ENCODE measurements at places on chromosomes 6 and 20.

DNA sequence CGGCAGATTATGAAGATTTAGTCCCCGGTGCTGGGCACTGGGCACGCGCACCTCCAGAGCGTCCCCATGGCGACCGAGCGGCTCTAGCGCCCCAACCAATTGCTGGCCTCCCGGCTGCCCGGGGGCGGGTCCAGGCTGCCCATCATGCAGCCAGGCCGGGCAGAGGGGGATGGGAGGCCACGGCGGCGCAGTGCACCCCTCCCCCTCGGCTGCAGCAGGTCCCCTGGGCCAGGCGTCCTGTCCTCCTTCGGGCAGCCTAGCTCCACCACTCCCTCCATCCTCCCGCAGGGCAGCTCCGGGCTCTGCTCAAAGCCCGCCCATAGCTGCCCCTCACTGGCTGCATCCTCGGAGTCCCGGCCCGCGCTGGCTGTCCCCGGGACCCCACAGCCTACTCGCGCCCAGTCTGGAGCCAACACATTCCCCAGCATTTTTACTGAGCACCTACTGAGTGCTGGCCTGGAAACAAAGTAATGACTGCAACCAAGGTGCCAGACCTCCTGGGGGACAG, 99.4 kb downstream of the ASXL1 start:
- peak; percentile 89 for DNase-seq

DNA sequence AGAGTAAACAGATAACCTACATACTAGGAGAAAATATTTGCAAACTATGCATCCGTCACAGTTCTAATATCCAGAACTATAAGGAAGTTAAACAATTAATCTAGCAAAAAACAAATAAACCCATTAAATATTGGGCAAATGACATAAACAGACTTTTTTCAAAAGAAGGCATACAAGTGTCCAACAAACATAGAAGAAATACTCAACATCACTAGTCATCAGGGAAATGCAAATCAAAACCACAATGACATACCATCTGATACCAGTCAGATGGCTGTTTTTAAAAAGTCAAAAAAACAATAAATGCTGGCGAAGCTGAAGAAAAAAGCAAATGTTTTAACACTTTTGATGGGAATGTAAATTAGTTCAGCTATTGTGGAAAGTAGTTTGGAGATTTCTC, 1117.7 kb upstream of the MAP3K7 start:
- no peak for DNase-seq

- peak; percentile 83 for DNase-seq
These were observed 7.7 kb upstream of the FOXF2 start for GRCh38 chr6:1381481-1382330.

DNA sequence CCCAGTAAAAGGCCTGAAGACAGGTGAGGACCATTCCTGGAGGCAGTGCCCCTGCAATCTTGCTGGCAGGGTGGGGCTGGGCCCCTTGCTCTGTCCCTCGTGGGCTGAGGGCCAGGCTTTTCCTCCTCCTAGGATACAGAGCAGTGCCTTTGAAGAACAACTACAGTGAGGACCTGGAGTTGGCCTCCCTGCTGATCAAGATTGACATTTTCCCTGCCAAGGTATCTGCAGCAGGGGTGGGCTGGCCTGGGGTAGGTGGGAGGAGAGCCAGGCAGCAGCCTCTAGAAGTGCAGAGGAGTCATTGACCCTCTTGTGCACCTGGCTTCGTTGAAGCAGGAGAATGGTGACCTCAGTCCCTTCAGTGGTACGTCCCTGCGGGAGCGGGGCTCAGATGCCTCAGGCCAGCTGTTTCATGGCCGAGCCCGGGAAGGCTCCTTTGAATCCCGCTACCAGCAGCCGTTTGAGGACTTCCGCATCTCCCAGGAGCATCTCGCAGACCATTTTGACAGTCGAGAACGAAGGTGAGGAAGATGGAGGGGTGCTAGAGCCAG, 36.5 kb downstream of the PLCG1 start:
- DNase-seq = no peak

GRCh38 chr6:30533460-30534294, 22.6 kb downstream of the GNL1 start:
- no peak for DNase-seq

GRCh38 chr6:146548898-146549374, 5.3 kb downstream of the RAB32 start:
- no peak for DNase-seq

DNA sequence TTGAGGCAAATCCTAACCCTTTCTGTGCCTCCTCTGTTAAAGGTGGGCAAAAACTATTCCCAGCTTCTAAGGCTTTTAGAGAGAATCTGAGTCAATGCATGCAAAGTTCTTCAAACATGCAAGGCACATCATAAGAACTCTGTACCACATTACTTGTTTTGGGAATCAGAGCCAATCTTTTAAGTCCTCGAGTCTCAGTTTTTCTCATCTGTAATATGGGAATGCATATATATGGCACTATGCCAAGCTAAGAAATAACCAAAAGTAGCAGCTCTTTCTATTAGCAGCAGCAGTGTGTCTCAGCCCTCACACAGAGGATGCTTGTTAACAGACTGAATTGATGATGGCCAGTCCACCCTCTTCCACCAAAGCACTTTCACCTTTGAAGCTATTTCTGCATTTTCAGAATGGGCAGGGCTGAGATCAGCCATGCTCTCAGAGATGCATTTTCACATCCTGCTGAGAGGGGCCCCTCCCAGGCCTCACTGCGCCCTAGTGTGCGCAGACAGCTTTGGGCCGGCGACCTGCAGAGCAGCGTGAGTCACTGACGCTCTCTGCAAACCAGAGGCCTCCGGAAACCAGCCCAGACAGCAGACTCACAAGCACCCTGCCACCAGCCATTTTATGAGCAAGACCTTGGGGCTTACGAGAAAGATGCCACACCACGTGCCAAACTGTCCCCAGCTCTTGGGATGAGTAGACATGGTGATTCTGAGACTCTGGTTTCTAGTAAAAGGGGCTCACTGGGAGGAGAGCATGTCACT, 138.0 kb downstream of the NFATC2 start:
- peak; percentile 87 for DNase-seq

All from GM13976 (cell line).